ENCODE measurements at places on chromosomes 7 and 10.

GRCh38 chr10:101826852-101827434, 8.7 kb upstream of the OGA start:
- no peak for DNase-seq

DNA sequence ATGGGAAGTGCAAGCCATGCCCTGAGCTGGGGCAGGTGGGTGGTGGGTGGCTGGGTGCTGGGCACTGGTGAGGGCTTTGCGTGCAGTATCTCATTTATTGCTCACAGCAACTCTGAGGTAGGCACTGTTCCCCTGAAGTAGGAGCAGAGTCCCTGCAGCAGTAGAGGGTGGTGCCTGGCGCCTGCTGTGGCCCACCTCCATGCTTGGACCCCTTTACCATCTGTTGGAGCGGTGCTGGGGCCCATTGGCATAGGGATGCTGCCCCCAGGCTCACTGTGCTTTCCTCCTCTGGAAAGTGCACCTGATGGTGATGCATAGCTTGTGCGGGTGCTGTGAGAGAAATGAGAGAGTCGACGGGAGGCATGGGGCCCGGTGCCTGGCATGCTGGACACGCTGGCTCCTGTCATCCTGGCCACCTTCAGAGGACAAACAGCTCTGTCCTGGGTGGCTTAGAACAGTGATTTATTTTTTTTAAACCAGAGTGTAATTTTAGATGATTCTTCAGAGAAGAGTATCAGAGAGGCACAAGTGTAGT, 10.4 kb downstream of the SFRP5 start:
- DNase-seq: no peak

GRCh38 chr7:129332254-129333035, 101.8 kb upstream of the STRIP2 start:
- no peak for DNase-seq

DNA sequence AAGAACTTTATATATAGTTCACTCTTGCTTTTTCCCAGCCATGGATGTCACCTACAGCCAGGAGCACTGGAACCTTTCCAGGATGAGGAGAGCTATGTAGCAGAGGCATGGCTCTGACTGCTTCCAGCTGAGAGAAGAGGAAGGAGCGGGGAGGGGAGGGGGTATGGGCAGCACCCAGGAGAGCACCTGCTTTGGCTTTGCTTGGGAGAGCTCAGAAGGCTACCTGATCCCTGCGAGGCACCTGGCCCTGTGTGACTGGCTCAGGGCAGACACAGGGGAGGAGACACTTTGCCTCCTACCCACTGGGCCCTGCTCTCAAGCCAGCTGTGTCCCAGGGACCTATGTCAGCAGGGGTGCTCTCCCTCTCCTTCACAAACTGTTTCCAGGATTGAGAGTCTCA, 67.1 kb downstream of the HK1 start:
- DNase-seq: no peak

DNA sequence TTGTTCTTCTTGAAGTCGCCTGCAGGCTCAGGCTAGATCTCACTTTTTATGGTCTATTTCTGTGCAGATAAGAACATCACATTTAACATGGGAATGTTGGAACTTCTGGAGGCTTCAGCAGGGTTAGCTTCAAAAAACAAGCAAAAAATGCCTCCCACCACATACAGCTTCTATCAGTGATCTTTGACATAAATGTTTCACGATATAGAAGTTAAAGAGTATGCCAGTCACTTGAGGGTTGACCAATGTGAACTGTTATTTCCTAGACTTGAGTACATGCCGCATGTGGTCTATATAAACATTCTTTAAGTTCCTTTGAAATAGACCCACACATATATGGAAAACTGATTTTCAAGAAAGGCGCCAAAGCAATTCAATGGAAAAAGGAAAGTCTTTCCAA, 219.2 kb upstream of the KLF14 start:
- no peak for DNase-seq

GRCh38 chr10:111030042-111030750, 46.6 kb upstream of the ADRA2A start:
- no peak for DNase-seq

DNA sequence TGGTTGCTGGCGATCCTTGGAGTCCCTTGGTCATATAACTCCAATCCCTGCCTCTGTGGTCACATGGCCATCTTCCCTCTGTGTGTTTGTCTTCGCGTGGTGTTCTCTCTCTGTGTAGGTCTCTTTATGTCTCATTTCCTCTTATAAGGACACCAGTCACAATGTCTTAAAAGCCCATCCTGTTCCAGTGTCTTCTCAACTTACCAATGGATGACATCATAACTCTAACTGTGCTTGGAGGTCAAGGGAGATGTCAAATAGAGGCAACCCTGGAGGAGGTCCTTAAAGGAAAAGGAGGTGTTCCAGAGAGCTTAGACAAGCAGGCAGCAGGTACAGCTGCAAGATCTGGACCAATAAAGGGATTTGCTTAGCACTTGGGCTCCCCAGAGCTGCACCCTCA, 143.0 kb downstream of the BUB3 start:
- DNase-seq: no peak

GRCh38 chr10:124293616-124294449, 124.9 kb downstream of the OAT start:
- no peak for DNase-seq

DNA sequence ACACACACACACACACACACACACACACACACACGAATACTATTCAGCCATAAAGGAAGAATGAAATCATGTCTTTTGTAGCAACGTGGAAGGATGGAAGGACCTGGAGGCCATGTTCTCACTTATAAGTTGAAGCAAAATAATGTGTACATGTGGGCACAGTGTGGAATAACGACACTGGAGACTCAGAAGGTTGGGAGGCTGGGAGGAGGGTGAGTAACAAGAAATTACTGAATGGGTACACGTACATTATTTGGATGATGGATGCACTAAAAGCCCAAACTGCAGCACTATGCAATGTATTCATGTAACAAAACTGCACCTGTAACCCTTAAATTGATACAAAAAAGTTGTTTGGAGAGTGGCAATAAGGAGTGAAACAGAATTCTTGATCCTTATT, 32.1 kb downstream of the KMT2C start:
- no peak for DNase-seq

GRCh38 chr7:13727279-13727678, 262.2 kb downstream of the ETV1 start:
- DNase-seq: no peak

GRCh38 chr10:127921753-127922145, 14.8 kb downstream of the PTPRE start:
- DNase-seq: no peak

DNA sequence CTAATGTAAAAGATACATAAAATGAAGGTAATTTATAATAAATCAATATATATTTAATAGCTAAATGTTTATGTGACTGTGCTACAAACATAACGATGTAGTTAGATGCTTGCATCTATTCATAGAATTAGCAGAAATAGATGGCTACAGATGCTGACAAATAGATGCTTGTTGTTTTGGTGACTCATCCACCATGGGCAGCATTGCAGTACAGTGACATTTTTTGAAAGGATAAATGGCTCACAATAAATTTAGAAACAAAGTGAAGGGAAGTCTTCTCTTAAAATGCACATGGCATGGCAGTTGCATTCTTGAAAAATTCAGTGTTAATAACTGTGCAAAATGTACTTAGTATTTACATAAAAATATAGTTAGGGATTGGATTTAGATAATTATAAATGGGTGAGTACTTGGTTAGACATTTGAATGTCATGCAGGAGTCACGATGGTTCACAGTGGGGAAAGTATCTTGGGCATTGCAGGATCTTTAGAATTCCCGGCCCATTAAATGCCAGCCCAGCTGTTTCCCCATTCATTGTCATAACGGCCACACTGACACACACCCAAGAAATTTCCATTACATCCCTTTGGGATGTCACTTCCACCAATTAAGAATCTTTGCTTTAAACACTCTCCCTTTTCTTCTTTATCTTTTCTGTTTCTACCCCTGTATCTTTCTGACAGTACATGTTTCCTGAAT, 564.1 kb downstream of the ATRNL1 start:
- no peak for DNase-seq

GRCh38 chr7:5282543-5283316, at the start of gene SLC29A4:
TSS of gene SLC29A4 (plus strand) at chr7:5282943. CDS start at chr7:5287817, 4,874 bp downstream.
- no peak for DNase-seq

- no peak for DNase-seq
Observed at GRCh38 chr7:66176914-66177313, 28.2 kb upstream of the TPST1 start.

GRCh38 chr10:14062528-14063260, 268.0 kb downstream of the FRMD4A start:
- DNase-seq: no peak

- peak; percentile 96 for DNase-seq
Observed at GRCh38 chr10:73848821-73849489, 25.4 kb downstream of the CAMK2G start.

DNA sequence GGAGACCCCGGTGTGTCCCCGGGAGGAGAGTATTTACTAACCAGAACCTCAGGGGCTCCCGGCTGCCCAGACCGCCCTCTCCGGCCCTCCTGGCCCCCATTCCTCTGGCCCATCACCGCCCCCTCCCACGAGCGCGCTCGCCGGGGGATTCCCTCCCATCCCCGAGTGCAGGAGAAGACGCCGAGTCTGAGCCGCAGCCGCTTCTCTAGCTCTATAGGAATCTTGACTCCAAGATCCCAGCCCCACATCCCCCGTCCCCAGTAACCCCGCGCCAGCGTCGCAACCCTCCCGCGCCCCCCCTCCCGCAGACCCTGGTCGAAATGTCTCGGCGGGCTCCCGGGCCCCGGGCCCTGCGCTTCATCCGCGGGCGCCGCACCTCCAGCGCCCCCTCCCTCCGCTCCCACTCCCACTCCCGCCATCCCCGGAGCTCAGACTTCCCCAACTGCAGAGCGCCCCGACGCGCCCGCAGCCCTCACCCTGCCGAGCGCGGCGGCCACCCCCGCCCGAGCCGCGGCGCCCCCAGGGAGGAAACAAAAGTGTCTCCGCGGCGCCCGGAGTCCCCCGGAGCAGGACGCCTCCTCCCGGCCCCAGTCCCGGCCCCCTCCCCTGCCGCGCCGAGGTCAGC, 541 bp downstream of the ELMO1 start:
- DNase-seq: no peak

All from activated CD8-positive, alpha-beta memory T cell treated with anti-CD3 and anti-CD28 coated beads, Interleukin-2, amount 10 ng/mL, durations not matched to agents 7 days and 5 days (primary cell).